ENCODE measurements at places on chromosomes 11 and 22.
A peak's percentile ranks its signal among the peaks of the same experiment; 100 is the strongest.

DNA sequence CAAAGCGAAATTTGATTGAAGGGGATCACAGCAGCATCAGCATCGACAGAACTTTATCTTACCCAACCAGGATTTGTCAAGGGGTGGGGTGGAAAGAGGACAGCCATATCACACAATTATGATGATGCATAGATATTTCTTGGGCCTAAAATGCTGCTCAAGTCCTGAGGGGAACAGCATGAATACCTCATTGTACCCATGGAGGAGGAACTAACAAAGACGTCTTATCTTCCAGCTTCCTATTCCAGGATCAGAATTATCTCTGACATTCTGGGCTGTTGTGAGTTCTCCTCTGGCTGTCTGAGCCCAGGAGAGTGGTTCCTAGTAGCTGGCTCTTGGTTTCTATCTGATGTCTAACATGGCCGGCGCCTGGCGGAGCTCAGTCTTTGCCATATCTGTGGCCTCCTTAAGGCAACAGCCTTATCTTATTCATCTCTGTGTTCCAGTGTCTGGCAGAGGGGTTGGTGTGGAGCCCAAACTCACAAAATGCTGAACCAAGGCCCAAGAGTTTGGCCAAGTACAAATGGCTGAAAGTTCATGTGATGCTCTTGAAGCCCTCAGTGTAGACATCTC is 68.2 kb upstream of the TIMP3 start:
- no peak for DNase-seq

- DNase-seq = no peak
These were observed 119.7 kb downstream of the ETS1 start for GRCh38 chr11:128467610-128468041.

- DNase-seq = no peak
These were observed 36.7 kb downstream of the ELF5 start for GRCh38 chr11:34476849-34477248.

DNA sequence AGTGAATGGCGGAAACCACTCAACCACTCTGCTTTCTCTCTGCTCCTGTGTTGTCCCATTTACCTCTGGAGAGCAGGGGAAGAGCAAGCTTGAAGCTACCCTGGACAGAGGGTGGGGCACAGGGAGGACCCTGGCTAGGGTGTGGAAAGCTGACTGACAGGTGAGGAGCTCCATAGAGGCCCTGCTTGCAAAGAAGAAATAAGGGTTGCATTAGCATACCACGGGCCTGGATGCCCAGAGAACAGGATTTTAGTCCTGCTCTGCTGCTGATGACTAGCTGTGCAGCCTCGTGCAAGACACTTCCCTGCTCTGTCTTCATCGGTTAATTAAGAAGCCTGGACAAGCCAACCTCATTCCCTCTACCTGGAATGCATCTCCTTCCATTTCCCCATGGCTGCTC is 135.0 kb downstream of the BUD13 start:
- DNase-seq = peak; percentile 18

DNA sequence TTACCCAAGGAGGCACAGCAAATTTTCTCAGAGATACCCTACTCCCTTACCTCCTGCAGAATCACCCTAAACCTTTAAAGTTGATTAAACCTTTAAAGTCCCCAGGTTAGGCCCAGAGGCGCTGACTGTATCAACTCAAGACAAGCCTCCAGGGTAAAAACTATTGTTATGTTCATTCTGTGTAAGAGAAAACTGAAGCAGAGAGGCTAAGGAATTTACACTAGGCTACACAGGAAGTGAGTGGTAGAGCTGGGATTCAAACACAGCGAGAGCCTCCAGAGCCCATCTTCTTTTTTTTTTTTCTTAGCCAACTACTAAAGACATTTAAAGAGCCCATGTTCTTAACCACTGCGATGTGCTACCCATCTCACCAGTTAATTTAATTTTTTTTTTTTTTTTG is 56.3 kb upstream of the GRK3 start:
- DNase-seq = no peak

DNA sequence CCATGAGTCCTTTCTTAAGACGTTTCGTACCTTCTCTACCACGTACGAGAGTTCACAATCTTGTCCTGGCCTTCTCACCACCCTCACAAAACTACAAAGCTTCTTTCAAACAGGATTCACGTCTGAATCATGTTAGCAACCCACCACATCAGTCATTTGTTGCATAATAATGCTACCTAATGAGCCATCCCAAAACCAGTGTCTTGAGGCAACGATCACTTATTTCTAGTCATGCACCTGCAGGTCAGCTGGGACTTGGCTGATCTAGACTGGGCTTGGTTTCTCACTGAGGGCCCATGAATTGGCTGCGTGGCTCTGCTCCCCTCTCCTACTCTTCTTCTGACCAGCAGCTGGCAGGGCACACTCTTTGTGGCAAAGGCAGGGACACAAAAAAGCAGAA is 28.3 kb downstream of the LARGE1 start:
- DNase-seq = no peak

GRCh38 chr11:122931510-122931909 is 49.0 kb downstream of the JHY start:
- DNase-seq = no peak

GRCh38 chr11:68749229-68750123 is 1.8 kb downstream of the TESMIN start:
- no peak for DNase-seq

DNA sequence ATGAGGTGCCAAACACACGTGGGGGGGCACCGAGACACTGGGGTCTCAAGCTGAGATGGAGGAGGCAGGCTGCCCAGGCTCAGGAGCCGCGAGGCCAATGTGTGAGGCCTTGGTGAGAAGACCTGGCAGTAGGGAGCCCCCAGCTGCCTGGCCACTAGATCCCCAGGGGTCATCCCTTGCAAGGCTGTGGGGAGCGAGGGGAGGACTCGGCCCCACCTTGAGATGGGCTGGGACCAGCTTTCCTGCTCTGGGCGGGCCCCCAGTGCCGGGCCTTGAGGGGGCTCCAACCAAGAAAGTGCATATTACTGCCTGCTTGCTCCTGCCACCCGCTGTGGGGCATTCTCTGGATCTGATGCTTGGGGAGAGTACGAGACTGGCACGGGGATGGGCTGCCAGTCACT is 107.0 kb downstream of the CTTN start:
- DNase-seq = no peak

DNA sequence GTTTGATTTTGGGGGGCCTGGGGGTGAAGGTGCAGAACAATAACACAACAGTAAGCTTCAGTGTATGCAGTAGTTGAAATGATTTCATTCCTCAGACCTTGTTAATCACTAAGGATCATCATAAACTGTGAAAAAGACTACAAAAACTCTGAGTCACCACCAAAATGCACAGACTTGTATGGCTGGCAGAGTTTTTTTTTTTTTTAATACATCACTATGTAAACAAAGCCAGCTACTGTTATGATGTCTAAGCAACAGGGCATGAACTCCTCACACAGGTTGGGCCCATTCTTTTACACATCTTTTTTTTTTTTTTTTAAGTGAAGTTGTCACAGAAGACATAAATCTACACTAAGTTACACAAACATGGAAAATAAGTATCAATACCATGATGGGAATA is 311.9 kb downstream of the GUCY1A2 start:
- DNase-seq = no peak

GRCh38 chr11:32334822-32335221 is 100.5 kb downstream of the WT1 start:
- no peak for DNase-seq

DNA sequence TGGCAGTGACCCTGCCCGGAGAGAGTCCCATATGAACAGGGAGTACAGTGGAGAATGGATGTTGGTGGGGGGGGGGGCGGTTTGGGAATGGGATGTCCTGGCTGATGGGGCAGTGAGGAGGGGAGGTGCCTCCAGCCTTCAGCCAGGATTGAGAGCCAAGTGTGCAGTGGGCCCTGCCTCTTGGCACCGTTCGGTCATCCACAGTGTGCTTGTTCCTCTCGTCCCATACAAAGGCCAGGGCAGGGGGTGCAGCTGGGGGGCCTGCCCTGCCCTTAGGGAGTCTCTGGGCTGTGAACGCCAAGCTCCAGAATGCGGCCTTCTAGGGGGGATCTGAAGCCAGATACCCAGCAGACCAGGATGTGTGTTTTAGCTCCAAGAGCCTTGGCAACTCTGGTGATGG is 34.0 kb downstream of the KCNC1 start:
- no peak for DNase-seq

DNA sequence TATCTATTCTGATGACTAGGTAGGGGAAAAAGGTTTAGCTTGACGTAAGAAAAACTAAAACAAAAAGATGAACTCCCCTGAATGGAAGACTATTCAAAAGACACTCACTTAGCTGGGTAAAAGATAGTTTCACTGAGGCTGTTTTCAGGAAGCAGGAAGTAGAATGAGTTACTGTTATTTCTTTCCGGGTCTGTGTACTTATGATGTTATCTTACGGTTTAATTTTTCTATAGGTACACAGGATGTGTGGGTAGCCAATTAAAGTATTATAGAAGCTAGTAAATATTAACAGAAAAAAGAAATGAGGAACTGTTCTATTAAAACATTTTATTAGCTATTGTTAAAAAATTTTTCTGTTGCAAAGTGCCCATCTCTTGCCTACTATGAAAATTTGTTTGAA is 45.8 kb upstream of the MMP7 start:
- DNase-seq = no peak

GRCh38 chr22:39806109-39806508 is 87.5 kb downstream of the ENTHD1 start:
- DNase-seq = no peak

- DNase-seq = peak; percentile 10
These were observed 162.3 kb downstream of the TRIM29 start for GRCh38 chr11:119975561-119976152.

DNA sequence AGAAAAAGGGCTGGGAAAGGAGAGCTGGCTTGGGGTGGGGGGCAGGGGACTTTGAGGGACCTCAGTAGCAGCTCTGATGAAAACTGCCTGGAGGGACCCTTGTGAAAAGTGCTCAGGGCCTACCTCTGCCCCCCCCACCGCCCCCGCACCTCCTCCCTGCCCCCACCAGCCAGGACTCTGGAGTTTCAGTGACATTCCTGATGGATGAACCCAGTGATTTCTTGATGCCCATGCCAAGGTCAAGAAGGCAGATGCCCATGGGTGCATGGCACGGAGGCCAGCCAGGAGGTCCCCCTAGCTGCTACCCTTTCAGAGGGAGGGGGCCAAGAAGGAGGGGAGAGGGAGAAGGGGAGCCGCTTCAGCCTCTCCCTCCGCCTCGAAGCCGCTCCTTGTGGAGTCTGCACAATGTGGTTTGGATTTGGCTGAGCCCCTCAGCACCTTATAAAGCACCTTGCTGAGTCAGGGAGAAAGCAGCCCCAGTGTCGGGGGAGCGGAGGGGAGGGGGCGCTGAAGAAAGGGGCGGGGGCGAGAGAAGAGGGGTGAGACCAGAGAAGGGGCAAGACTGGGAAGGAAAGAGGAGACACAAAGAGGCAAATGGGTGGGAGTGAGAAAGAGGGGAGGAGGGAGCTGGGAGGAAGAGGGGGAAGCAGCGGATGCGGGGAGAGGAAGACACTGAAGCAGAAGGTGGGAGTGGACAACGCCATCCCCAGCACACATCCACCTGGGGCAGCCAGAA is 2.1 kb upstream of the CLCF1 start:
- no peak for DNase-seq

DNA sequence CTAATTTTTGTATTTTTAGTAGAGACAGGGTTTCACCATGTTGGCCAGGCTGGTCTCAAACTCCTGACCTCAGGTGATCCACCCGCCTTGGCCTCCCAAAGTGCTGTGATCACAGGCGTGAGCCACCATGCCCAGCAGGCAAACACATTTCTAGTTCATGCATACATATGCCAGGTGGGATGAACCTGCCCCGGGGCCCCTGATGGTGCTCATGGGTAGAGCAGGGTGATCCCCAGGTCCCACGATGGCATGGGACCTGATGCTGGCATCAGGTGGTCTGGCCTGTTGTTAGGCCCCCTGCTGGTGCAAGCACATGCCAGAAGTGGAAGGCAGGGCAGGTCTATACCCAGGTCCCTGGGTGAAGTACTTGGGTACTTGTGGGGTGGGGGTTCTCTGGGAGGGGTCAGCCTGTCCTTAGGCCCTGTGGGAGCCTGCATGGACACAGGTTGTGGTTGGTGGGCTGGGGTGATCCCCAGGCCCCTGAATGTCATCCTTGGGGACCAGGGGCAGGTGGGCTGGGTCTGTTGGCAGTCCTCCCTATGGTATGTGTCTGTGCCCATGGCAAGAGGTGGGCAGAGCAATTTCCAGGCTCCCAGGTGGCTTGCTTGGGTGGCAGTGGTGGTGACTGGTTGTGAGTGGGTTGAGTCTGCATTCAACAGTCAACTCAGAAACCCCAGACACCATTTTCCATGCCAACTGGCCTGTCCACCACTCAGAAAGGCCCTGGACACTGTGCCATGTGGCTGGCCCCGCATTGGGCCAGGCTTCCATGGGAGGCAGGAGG is 9.6 kb upstream of the RGL4 start:
- no peak for DNase-seq

- no peak for DNase-seq
These were observed 33.8 kb upstream of the WNT11 start for GRCh38 chr11:76240161-76240540.

GRCh38 chr11:83835423-83835822 is 549.3 kb upstream of the CCDC90B start:
- DNase-seq = no peak

DNA sequence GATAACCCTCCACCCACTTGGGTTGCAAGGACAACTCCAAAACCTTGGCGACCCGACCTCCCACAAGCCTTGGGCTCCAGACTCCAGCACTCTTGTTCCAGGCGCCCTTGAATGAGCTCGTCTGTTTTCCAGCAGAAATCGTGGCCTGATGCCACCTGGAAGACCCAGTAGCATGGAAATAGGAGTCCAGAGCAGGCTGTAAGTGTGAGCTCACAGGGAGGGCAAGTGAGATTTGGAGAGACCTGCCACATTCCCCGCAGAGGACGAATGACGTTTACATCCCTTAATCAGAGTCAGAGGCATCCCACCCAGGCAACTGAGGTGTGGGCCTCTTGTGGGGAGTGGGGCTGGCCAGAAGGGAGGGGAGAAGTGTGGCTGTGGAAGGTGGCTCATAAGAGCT is 71.9 kb downstream of the LDLRAD3 start:
- DNase-seq = no peak

GRCh38 chr22:49535527-49536125 is 292.0 kb downstream of the BRD1 start:
- no peak for DNase-seq

- DNase-seq = no peak
These were observed 30.9 kb upstream of the WNT7B start for GRCh38 chr22:46007848-46008261.

All from NCI-H187 treated with DMSO at 0.1 percent for 48 hours (cell line).